ENCODE measurements at places on chromosomes 3 and 15.
A peak's percentile ranks its signal among the peaks of the same experiment; 100 is the strongest.

DNA sequence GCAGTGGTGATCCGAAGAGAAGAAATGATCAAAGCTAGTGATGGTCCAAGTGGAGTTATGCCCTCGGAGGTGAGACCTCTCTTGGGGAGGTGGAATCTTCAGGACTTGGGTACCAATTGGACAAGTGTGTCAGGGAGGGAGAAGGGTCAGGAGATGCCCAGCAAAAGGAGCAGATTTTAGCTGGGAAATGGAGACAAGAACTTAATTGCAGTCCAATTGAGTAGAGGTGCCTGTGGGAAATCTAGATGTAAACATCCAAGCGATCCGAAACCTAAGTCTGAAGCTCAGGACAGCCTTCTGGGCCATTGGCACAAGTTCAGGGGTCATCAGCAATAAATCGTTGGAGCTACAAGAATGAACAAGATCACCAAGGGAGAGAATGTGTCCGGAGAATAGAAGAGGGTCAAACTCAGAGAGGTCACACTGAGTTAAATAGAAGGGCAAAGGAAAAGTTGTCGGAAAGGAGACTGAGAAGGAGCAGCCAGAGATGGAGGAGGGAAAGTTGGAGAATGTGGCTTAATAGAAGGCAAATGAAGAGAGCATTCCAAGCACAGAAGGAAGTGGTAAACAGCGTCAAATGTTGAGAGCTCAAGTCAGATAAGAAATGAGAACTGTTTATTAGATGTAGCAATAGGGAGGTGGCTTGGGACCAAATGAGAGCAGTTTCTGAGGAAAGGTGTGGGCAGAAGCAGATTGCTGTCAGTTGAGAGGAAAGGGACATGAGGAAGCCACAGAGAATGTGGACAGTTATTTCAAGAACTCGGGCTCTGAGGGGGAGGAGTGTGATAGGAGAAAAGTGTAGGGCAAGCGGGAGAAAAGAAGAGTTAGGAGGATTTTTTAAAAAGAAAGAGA lies 64.2 kb upstream of the FNDC3B start:
- DNase-seq, result no peak

GRCh38 chr3:123642957-123643330 lies 58.1 kb upstream of the HACD2 start:
- DNase-seq, result no peak

DNA sequence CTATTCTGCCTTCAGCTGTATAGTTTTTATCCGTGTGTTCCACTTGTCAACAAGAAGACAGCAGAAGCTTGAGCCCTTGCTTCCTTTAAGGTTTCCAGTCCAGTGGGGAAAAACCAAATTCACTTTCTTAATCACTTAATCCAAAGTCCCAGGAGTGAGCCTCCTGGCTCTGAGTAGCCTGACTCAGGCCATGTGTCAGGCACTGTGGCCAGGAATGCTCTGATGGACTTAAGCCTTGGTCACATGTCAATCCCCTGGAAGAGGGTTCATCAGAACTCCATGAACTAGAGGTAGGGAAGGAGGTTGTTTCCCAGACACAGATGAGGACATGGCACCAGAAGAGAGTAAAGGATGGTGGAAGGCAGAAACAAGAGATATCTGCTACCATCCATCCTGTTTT lies 8.8 kb downstream of the VIPR1 start:
- peak; percentile 71 for DNase-seq

DNA sequence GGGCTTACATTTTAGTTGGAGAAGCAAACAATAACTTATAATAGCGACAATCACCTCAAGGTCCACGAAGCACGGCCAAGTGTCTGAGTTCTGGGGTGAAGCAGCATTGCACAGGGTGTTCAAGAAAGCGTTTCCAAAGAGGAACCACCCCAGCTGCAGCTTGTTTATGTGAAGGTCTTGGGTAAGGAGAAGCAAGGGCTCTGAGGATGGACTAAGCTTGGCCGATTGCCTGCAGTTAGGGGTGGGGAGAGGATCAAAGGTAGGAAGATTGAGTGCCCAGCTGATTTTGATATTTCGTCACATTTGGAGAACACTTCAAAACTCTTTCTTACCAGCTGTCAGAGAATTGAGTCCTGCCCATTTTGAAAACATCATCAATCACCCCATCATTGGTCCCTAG lies 321.6 kb upstream of the DNAJC19 start:
- no peak for DNase-seq

DNA sequence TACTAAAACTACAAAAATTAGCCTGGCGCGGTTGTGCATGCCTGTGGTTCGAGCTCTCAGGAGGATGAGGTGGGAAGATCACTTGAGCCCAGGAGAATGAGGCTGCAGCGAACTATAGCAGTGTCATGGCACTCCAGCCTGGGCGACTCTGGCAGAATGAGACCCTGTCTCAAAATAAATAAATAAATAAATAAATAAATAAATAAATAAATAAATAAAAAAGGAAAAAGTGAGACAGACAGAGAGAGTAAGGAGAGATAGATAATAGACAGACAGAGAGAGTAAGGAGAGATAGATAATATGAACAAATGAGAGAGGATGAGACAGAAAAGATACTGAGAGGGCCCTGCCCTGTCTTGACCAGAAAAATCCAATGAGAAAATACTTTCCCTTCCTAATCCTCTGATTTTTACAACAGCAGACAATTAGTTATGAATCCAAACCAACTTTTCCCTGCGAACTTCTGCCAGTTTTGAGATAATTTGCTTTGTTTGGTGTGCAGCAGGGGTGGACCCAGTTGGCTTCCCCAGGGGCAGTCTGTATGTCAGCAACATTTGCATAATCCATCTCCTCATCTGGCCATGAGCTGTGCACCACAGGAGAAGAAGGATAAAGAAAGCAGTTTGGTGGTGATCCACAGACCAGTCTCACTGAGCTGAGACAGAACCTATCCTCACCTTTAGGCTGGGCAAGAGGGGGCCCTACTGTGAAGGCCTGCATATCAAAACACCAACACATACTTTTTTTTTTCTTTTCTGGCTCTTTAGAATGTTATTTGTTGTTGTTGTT lies 288.5 kb upstream of the WNT5A start:
- no peak for DNase-seq

DNA sequence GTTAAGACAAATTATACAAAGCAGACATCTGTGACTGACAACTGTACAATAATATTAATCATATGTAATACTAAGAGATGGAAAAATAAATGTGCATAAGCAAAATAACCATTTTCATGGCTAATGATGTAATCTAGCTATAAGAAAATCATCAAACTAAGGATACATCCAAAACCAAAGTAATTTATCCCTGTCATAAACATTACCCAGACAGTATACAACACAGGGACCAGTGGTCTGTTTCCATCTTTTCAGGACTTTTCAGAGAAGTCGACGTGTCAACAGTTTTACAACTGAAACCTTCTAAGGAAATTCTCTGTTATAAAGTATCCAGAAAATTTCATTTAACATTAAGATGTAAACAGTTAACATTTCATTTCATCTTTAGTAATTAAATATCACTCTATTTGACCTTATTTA lies 11.0 kb downstream of the THBS1 start:
- no peak for DNase-seq

- DNase-seq, result no peak
Observed at GRCh38 chr3:106590216-106590615, 721.4 kb upstream of the CBLB start.

GRCh38 chr15:70095408-70096214 lies 2.1 kb downstream of the TLE3 start:
- DNase-seq, result no peak

GRCh38 chr3:172708921-172709773 lies 1.7 kb downstream of the NCEH1 start:
- DNase-seq, result no peak

GRCh38 chr3:126432361-126433104 lies 37.8 kb downstream of the CFAP100 start:
- DNase-seq, result no peak

GRCh38 chr3:69290006-69290405 lies 95.9 kb downstream of the FRMD4B start:
- no peak for DNase-seq

GRCh38 chr3:78176869-78177268 lies 1137.0 kb downstream of the ROBO2 start:
- no peak for DNase-seq

DNA sequence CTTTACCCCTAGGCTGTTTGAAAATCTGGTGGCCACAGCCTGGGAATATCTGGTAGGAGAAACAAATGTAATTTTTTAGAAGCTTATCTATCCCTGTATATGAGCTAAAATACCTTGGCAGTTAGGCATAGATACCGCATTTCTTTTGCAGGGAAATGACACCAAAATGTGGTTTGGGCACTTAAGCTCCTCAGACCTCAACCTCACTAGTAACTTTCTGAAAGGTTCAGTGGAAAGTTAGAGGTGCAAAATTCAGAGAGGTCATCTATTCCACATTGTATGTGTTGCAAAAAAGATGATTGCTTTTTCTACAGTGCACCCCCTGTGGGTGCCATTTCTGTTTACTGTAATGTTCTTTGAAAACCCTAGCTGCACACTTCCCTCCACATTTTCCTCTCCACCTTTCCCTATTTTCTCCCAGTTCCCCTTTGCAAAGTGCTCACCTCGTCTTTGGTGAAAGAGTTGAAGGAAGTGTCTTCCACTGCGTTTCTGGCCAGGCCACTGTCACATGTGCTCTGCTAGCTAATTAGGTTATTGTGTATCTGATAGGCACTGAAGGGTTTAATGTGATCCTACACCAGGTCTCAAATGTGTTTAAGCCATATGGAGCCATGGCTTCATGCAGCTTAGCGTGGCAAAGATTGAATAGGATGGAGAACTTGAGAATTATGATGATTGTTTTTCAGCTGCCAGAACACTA lies 1.3 kb downstream of the SACM1L start:
- no peak for DNase-seq

- no peak for DNase-seq
Observed at GRCh38 chr3:47250309-47251060, 32.1 kb downstream of the KIF9 start.

- no peak for DNase-seq
Observed at GRCh38 chr3:131591394-131592014, 88.7 kb upstream of the MRPL3 start.

DNA sequence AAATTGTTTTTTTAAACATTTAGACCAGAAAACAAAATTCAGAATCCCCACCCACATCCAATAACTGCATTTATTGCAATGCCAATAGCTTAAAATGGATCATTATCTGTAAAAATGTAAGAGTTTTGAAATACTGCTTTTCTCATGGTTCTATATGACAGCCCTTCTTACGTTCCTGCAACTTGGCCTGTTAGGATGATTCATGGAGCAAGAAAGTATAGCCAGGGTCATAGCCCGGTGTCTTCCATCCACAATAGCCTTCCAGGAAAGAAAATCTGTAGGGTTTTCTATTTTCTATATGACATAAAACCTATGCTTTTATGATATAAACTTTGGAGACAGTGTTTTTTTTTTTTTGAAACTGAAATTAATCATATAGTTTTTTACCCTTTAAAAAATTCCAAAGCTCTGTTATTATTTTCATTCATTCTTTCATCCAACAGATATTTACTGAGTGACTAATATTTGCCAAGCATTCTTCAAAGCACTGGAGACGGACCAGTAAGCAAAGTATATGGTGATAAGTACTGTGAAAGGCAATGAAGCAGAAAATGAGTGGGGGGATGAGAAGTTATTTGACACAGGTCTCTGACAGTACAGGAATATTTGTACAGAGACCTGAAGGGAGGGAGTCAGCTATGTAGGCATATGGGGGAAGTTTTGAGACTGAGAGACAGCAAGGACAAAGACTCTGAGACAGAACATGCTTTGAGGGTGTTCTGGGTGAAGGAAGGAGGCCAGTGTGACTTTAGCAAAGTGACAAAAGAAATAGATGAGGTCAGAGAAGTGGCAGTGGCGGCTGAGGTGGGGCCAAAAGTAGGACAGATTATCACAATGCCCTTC lies 29.0 kb upstream of the SLC2A2 start:
- DNase-seq, result no peak

- DNase-seq, result no peak
Observed at GRCh38 chr3:100030346-100030745, 84.0 kb downstream of the FILIP1L start.

DNA sequence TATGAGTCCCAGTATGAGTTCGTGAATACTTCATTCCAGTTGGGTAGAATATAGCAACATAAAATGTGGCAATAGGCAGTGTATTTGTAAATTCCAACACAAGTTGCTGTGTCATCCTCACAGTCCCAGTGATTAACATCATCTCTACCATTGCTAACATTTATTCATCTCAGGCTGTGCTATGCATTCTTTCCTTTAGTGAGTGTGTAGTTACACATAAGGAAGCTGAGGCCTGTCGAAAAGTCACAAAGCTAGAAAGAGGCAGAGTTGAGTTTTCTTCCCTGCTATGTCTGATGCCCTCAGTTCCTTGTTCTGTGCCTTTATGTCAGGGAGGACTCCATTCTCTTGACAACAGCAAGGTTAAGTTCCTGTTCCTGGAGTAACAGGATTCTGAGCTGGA lies 96.4 kb downstream of the FNDC3B start:
- no peak for DNase-seq

DNA sequence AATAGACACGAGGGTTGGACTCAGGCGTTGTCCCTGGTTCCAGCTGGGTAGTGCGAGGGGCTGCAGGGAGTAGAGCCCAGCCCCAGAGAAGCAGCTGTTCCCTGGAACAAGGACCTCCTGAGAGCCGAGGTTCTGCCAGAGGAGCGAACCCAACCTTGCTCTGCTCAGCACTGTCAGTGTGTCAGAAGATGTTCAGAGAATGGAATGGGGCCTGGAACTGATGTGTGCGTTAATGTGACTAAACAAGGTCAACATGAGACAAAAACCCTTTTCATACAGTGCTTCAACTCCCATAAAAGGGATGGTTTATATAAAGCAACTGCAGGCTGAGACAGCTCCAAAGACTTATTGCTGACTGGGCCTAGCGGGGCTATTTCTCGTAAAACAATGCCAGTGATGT lies 35.5 kb upstream of the HACD2 start:
- DNase-seq, result no peak

DNA sequence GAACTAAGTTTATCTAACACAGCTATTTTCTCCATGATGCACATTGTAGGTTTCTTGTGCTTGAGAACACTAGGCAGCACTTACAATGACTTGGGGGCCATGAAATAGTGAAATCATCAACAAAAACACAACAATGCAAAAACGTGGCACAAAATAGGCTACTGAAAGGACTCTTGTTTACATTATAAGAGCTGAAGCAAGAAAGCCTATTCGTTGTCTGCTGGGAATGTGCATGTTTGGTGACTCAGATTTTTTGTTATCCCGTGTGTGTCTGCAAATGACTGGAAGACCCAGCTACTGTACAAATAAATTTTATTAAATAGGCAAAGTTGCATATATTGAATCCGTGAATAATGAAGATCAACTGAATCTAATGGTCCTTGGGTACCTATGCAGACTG lies 85.0 kb downstream of the TCF12 start:
- no peak for DNase-seq

- no peak for DNase-seq
Observed at GRCh38 chr15:69524296-69524695, 71.7 kb downstream of the RPLP1 start.

GRCh38 chr3:51947215-51947900 lies 5.2 kb downstream of the PARP3 start:
- no peak for DNase-seq

Measured in tibial artery (tissue), 4 donors.